ENCODE measurements at places on chromosomes 3 and 15.

GRCh38 chr3:14570864-14571263 lies 30.7 kb upstream of the GRIP2 start:
- DNase-seq = no peak

DNA sequence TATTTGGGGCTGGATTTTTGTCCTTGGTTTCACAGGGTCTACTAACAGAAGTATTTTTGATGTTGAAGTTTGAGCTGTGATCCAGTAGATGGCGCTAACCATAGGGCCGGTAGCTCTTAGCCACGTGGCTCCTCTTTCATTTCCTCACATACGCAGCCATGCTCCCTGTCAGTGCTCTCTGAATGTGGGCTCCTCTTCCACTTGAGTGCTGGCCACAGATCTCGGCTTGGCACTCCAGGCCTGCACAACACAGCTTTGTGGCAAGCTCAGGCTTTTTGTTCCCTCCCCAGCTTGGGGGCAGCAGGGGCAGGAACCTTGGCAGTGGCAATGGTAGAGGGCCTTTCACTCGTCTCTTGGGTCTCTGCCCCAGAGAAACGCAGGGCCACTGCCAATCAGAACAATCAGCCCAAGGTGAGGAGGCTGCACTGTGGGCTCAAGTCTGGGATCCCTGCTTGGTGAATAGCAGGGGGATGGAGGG lies 18.6 kb upstream of the DNAAF4 start:
- DNase-seq = no peak

DNA sequence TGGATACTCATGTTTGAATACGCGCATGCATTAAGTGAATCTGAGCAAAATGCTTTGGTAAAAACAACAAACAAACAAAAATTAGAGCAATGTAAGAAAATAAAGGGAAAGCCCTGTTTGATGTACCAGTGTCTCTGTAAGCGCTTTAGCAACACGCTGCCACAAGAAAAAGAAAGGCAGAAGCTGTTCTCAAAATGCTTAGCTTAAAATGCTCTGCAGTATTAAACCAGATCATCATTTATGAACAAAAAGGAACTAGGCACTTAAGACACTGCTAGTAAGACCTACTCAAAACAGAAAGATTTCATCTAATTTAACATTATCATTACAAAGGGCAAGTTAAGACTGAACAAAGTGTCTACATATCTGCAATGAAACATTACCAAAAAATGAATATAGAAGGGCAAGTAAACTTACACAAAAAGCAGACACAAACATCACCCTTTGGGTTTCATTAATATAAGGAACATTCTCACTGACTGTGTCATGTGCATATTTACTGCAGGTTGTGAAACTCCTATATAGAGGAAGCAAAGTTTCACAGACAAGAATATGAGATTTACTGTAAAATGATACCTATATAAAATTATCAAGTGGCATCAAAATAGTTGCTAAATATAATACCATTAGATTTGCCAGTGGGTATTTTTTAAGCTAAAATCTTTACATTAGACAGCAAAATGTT lies 102.1 kb downstream of the FBXL22 start:
- DNase-seq = no peak

- no peak for DNase-seq
Observed at GRCh38 chr3:154151969-154152368, 30.8 kb downstream of the ARHGEF26 start.

- DNase-seq = no peak
Observed at GRCh38 chr3:47794544-47794943, 8.4 kb upstream of the DHX30 start.

DNA sequence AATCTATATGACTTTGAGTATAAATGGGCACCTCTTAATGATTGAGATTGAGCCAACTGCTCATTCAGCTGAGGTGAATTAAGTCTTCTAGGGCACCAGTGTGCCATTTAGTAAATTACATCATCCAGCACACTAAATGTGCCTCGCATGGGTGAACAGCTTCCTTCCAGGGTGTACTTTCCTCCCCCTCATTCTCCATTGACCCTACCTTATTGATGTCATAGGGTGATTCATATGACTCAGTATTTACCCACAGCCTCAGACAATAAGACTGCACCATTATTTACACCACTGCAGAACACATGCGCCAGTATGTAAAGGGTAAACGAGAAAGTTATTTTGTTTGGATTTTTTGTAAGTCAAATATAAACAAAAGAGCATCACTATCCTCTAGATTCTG lies 185.2 kb upstream of the ARL6 start:
- no peak for DNase-seq

- DNase-seq = no peak
Observed at GRCh38 chr15:68834346-68834745, 13.7 kb upstream of the ANP32A start.

DNA sequence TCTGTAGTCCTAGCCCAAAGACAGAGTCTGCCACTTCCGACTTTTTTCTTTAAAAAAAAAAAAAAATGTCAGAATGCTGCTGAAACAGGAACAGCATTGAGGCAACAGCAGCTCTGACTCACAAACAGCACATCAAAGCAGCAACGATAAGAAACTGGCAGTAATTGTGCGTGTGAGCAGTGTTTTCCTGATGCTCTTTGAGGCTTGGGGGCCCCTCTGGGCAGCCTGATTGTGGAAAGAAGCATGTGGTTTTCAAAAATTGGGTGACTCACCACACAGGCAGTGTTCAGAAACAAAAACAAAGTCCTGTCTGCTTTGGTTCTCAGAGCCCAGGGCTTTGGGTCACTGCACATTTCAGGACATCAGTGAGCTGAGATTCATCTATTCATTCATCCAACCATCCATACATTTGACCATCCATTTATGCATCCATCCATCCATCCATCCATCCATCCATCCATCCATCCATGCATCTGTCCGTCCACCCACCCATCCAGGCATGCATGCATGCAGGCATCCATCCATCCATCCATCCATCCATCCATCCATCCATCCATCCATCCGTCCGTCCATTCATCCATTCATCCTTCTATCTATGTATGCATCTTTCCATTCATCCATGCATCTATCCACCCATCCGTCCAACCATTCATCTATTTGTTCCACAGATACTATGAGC lies 308.4 kb downstream of the RPLP1 start:
- peak; percentile 23 for DNase-seq

DNA sequence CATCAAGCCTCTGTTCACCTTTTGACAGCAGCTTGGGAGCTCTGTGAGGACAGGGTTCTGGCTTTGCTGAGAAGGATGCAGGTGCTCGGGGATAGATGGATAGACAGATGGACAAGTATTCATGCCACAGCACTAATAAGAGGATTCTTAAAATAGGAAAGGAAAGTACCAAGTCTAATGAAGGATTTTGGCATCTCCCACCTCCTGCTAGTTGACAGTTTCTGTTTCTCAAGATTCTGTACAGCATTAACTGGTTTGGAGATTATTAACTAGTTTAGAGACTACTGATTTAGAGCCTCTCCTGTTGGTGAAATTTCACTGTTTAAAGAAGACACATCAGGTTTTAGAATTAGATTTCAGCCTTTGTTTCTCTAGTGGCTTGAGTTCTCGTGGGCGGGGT lies 152.3 kb downstream of the CACNA1D start:
- no peak for DNase-seq

DNA sequence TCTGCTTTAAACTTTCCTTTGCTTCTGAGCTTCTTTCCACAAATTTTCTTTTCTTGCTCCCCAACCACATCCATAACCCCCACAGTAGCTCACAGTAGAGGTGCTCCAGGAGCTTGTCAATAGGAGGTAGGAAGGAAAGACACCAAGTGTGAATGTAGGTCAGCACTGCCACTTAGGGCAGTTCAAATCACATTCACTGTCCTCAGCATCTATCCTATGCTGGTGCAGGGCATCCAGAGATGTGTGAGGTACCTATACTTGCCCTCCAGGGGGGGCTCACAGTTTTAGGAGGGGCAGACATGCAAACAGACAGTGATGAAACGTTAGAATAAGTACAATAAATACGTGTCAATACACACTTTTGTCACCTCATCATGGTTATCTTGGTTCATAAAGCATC lies 1.5 kb upstream of the SPSB4 start:
- no peak for DNase-seq

GRCh38 chr15:50800715-50801114 lies 35.2 kb upstream of the SPPL2A start:
- no peak for DNase-seq

DNA sequence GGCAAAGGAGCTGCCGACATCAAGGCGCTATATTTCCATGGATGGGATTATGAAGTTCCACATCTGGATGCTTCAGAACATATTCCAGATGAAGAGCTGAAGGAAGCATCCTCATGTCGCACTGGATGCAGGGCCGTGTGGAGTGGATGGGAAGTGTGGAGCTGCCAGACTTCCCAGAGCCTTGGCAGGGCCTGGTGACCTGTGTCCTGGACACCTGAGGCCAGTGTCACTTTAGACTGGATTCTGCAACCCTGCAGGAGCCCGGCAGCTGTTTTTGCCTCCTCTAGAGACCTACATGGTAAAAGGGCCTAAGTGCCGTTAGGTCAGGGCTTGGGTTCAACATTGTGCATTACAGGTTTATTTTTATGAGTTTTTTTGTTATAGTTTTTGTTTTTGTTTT lies 11.3 kb upstream of the XYLB start:
- DNase-seq = no peak

DNA sequence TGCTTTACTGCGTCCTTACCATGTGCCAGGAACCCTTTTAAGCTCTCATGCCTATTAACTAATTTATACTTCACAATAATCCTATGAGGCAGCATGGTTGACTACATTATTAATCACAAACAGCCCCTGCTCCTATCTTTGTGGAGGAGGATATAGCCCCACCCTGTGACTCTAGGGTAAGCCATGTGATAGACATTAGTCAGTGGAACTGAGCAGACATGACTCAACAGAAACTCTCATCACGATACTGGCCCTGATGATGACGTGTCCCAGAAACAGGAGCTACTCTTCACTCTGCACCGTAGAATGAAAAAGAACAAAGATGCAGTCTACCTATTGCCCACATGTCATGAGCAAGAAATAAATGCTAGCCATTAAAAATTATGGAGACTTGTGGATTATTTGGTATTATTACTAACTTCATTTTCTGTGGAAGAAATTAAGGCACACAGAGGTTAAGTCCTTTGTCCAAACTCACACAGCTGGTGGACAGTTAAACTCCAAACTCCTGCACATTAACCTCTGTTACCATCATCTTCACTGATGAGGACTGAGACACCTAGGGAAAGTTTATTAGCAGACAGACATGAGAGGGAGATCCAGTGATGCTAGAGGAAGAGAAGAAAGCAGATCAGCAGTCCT lies 51.2 kb downstream of the CFAP20DC start:
- no peak for DNase-seq

GRCh38 chr3:189355481-189356201 lies 183.9 kb downstream of the TPRG1 start:
- no peak for DNase-seq

DNA sequence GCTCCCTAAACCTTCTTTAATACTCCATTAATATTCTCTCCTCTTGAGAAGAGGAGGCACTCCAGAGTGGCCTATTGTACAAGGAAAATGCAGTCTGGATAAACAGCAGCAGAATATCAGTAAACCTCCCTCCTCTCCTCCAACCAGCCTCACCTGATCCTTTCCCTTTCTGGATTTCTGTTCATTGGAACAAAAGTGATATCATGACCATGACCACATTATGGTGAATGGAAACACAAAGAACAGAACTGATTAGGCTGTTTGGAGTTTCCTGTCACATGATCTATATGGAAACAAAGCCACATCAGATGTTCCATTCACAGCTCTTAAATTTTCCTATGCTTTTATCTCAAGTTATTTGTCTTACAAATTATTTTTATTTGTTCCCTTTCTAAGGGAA lies 14.6 kb downstream of the C2CD4B start:
- DNase-seq = no peak

DNA sequence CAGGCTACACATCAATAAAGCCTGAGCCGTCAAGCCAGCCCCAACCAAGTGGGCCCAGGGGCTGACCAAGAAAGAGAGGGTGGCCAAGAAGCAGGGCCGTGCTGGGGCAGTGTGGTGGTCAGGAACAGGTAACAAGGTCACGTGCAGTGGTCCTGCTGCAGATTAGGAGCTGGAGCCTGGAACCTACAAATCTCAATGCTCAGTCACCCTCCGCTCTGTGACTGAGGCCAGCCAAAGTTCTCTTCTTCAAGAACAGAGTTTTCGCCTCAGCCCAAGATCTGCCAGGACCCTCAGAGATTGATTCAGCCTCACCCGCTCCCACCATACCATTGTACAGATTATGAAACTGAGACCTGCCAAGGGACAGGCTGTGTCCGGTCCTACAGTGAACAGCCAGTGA lies 26.9 kb downstream of the GRAMD2A start:
- no peak for DNase-seq

- no peak for DNase-seq
Observed at GRCh38 chr3:135920275-135920674, 45.3 kb upstream of the PPP2R3A start.

DNA sequence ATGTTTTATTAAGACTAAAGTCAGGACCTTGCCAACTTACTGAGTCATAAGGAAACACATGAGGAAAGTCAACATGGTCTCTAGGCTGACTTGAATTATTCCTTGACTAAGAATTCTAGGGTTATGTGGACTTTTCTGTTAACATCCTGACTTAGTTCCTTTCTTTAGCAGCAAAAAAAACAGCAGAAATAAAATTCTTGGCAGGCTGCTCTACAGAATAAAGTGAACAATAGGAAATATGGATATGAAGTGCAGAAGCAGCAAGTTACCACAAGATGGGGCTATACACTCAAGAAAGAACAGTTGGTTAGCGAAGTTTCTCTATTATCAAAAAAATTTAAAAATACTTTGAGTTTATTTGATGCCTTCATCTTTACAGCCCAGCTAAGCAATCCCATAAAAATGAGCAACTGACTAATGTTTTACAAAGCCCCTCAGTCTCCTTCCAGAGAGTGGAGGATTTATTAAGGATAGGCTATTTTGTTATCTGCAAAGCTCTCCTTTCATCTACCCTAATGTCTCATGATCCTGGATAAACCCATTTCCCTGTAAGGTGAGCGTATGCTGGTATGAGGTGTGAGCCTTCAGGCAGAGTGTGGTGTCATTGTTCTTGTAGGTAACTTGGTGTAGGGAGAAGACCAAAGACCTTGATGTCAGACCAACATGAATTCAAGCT lies 23.1 kb upstream of the MCCC1 start:
- DNase-seq = no peak

- DNase-seq = no peak
Observed at GRCh38 chr15:78976691-78977090, 31.8 kb upstream of the CTSH start.

GRCh38 chr3:4575381-4575780 lies 82.2 kb downstream of the ITPR1 start:
- no peak for DNase-seq

DNA sequence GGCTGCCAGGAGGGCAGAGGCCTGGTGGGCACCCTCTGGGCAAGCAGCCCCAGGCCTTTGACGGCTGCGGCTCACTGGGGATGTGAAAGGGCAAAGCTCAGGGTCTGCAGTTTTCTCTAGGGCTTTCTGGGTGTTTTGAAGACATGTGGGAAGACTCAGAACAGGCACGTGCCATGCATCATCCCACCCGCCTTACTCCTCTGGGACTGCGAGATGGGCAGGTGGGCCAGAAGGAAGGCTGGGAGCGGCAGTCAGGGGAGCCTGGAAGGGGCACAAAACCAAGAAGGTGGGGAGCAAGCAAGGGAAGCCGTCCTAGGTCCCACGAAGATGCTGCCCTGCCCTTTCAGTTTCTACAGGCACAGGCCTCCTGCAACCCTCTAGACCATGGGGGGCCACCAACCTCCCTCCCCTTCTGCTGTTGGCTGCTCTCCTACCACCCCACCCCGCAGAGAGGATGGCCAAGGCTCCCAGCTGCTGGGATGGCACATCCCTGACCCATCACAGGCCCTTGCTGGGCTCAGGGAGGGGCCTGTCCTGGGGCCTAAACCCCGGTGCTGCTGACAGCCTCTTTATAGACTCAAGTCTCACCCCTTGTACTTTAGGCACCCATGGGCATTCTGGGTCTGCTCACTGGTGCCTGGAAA lies 71.8 kb upstream of the CTSH start:
- no peak for DNase-seq

GRCh38 chr3:45506084-45506483 lies 88.5 kb upstream of the LIMD1 start:
- no peak for DNase-seq

All from posterior cingulate gyrus (tissue), 11 donors.